NCI-H2081 (cell line): ENCODE measurements at places on chromosomes 13 and 19.

GRCh38 chr13:37899753-37900152 lies 30.2 kb upstream of the TRPC4 start:
- DNase-seq, result no peak

- no peak for DNase-seq
Measured at GRCh38 chr19:7109678-7110289, 40.3 kb downstream of the ZNF557 start.

DNA sequence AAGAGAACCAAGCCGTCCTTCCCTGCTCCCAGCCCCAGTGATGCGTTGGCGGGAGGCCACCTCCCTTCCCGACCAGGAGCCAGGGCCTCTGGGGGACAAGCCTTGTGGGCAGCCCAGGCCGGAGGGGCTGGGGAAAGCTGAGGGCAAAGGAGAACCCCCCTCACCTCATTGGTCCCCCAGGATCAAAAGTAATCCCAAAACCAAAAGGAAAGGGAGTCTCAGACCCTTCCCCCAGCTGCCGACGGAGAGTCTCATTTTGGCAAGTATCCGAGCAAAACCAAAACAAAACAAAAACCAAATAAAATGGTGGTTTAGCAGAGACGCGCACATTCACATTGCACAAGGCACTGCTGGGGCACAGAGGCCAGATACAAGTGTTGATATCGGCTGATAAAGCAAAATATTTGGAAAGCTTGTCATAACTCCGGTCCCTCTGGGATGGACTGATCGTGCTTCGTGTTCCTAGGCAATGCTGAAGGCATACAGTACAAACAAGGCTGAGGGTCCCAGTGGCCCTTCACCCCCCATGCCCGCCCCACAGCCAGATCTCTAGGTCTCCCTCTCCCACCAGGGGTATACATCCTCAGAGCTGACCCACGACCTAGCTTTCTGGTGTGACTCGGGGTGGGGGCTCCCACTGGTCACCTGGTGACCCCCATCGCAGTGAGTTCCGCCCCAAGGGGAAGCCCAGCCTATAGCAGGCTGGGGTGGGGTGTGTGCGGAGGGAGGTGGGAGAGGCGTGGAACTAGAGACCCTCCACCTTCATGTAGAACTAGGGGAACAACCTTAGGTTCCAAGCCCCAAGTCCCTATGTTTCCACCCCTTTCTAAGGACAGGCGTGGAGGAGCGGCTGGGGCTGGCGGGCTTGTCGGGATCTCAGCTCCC lies 2.1 kb downstream of the CEBPA start:
- no peak for DNase-seq

GRCh38 chr13:101331731-101332130 lies 84.6 kb downstream of the NALCN start:
- no peak for DNase-seq

- peak; percentile 94 for DNase-seq
Measured at GRCh38 chr13:78603240-78603957, at the start of gene POU4F1. Gene POU4F1 (minus strand): TSS chr13:78603552. CDS start chr13:78603326, 226 bp downstream.

GRCh38 chr13:79393564-79394249 lies 12.3 kb downstream of the RBM26 start:
- peak; percentile 85 for DNase-seq

DNA sequence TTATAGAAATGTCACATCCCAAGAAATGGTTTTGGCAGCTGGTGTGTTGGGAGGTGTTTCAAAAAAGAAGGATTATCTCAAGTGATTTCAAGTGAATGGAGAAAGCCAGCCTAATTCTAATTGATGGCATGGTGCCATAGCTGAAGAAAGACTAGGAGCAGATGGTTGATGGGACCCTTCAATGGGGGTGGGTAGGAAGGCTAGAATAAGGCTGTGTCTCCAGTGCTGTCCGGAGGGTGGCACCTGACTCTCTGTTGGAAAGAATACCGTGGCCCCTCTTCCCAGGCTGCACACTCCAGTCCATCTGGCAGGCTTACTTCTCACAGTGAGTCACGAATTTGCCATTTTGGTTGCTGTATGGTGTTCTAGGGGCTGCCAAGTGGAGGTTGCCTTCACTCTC lies 51.0 kb upstream of the GPR12 start:
- no peak for DNase-seq

GRCh38 chr13:45086484-45086883 lies 33.8 kb upstream of the GTF2F2 start:
- no peak for DNase-seq

DNA sequence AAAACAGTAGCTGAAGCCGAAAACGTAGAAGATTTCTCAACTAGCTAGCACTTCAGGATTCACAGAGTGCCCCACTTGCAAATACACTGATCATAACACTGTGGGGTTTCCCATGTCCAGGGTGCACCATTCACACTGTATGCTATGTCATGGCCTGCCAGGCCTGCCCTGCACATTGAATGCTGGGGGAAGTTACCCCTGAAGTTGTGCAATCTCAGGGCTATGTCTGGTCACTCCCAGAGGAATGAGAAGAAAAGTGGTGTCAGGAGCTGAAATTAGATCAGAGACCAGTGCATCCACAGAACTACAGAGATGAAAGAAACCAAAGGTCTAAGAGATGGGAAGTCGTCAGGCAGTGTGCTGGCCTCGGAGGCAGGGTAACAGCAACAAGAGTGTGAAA lies 196.8 kb downstream of the RAP2A start:
- no peak for DNase-seq

GRCh38 chr19:35757231-35757748 lies 461 bp upstream of the HSPB6 start:
- peak; percentile 59 for DNase-seq

- DNase-seq, result no peak
Measured at GRCh38 chr13:60620611-60621395, 223.8 kb downstream of the TDRD3 start.

- no peak for DNase-seq
Measured at GRCh38 chr13:21970172-21970571, 299.3 kb downstream of the FGF9 start.

GRCh38 chr13:30268673-30269072 lies 38.7 kb downstream of the KATNAL1 start:
- no peak for DNase-seq

DNA sequence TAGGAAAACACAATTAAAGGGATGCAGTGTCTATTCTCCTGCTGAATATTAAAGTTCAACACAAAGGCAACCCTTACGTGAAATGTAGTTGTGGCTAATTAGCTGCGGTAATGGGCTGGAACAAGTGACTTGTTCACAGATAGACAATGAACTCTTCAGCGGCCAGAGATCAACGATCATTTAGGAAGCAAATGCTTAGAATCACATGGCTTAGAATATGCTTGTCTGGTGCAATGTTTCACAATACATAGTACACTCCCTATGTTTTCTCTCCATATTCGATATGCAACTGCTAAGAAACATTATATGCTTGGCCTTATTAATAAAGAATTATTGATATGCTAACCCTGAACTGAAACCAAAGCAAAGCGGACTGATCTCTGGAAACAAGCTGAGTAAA lies 25.7 kb upstream of the MTUS2 start:
- DNase-seq, result no peak

- no peak for DNase-seq
Measured at GRCh38 chr13:30004204-30004603, 153.8 kb upstream of the UBL3 start.

- no peak for DNase-seq
Measured at GRCh38 chr13:51733374-51734298, 70.3 kb downstream of the DHRS12 start.

- DNase-seq, result no peak
Measured at GRCh38 chr13:50071379-50071778, 56.1 kb downstream of the KCNRG start.

GRCh38 chr13:102984210-102984609 lies 82.0 kb downstream of the SLC10A2 start:
- DNase-seq, result no peak

DNA sequence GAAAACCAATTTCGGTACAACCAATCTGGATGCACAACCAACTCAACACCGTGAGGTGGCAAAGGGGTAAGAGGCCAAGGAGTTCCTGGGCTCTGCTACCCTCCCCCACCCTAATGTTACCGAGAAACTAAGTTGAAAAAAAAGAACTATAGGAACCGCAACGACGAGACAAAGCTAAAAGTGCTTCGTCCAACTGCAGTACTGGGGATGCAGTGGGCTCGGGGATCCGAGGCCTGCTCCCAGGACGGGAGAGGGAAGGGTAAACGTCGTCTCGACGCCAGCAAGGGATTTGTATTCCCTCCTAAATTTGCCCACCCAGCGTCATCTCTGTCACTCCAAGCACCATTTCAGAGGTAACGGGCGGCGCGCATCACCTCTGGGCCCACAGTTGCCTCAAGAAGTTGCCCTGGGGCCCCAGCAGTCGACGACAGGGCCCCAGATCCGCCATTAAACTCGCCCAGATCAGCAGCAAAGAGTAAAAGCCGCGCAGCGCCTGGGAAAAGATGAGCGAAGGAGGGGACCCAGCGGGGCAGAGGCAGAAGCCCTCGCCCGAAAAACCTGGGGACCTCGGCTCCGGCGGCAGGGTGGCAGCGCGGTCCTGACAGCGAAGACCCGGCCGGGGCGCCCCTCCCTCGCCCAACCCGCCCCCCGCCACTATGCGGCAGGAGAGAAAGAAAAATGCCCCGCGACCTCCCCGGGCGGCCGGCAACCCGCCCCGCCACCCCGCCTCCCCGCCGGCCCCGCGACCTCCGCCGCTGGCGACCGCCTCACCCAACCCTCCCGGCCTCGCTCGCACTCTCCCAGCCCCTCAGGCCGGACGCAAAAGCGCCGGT lies 752 bp downstream of the ZMYM5 start:
- DNase-seq, result peak; percentile 7

DNA sequence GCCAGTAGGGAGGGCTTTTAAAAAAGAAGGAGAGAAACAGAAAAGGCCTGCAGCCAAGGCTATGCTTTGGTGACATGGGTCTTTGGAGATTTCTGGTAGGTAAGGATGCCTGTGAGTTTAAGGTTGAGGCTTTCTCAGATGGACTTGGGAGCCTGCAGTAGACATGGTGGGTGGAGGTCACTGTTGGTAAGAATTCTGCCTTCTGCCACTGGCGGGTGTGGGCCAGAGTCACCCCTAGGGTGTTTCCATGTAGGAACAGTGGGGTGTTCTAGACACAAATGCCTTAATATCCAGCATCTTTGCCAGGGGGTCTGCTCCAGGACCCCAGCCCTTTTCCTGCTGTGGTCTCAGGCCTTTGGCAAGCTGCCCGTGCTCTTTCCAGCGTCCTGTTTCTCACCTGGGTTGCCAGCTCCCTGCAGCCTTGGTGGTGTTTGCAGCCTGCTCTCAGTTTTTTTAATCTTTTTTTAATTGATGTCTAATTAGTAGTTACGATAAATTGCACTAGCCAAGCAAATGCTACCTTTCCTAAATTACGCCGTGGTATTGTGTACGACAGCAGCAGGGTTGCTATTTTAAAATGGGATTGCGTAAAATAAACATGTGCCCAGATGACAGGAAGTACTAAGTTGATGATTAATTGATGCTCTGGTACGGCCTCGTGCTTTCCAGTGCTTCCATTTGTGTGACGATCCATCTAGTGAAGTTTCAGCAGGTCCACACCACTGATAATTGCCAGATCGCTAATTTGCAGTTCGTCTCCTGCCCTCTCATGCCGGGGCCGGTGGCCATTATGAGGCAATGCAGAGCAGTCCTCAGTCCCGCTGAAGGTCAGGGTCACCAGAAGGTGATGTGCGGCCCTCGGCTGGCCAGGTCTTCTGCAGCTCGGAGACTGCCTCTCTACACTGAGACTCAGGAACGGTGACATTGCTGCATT lies 35.3 kb upstream of the NPAS1 start:
- DNase-seq, result peak; percentile 90

GRCh38 chr13:52195401-52195837 lies 36.0 kb upstream of the NEK3 start:
- DNase-seq, result no peak

DNA sequence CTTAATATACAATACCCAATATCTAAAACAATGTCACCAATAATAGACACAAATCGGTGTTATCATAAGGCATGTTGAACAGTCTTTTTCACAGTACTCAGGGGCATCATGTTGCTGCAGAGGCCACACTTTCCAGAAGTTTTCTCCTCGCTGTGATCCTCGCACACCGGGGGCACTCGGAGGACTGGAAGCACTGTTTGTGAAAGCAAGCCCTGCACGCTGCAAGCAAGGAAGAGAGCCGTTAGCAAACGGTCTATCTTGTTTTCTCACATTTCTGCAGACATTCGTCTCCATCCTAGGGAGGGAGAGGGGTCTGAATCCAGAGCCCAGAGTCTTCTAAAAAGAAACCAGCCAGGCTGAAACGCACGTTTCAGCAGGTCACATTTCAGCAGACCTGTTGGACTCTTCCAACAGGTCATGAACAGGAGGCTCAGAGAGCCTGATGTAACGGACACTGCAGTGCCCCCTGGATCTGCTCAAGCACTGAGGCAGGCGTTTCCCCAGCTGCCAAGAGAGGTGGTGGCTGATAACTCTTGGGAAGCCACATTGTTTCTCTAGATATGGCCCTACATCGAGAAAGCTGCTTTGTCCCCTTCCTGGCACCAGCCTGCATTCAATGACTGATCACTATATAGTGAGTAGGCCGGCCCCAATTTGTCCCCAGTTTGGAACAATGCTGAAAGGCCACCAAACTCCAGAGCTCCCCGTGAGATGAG lies 43.6 kb downstream of the RUBCNL start:
- DNase-seq, result no peak

GRCh38 chr19:3403489-3404323 lies 37.3 kb downstream of the NFIC start:
- DNase-seq, result peak; percentile 32

- no peak for DNase-seq
Measured at GRCh38 chr19:38744298-38744681, at the start of gene CAPN12. Gene CAPN12 (minus strand): TSS chr19:38744474. CDS start chr19:38744165, 309 bp downstream.

- DNase-seq, result no peak
Measured at GRCh38 chr13:26722321-26722720, 38.3 kb downstream of the GPR12 start.

DNA sequence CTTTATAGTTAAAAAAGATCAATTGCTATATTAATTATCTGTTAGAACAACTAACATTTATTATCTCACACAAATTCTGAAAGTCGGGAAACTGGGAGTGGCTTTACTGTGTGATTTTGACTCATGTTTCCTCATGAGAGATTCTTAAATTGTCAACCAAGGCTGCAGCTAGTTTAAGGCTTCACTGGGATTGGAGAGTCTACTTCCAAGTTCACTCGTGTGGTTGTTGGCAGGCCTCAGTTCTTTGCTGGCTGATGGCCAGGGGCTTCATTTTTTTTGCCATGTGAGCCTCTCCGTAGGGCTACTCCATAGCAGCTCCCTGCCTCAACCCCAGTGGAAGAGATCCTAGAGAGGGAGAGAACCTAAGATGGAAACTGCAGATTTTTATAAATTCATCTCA lies 24.5 kb upstream of the LPAR6 start:
- no peak for DNase-seq

DNA sequence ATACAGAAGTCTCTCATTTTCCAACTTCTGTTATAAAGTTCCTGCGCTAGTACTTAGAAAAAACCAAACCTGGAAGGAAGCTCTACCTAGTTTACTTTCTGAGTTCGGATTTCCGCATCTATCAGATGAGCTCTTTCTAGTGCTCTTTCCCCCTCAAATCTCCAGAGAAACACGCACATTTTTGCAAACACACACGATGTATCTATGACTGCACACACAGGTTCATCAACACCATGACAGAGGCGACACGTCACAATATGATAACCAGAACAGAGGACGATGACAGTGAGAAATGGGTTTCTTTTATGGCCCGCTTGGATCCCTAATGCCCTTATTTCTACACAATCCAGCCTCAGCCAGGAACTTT lies 629 bp upstream of the LRRC63 start:
- DNase-seq, result peak; percentile 35

GRCh38 chr13:40069173-40070044 lies 413.9 kb downstream of the COG6 start:
- DNase-seq, result no peak

GRCh38 chr19:31330237-31330636 lies 19.0 kb downstream of the TSHZ3 start:
- DNase-seq, result no peak

- no peak for DNase-seq
Measured at GRCh38 chr13:72473321-72473720, 254.1 kb downstream of the MZT1 start.

- peak; percentile 56 for DNase-seq
Measured at GRCh38 chr19:36605101-36605876, at the start of gene ZNF382. Gene ZNF382 (plus strand): TSS chr19:36605313. CDS start chr19:36609915, 4,602 bp downstream.
